ENCODE measurements at places on chromosomes 5 and 9. TPM values are rescaled to one million over a fixed set of nuclear protein-coding genes. Genes with fewer than 3 reads are reported as not detected.

PCDHA9 gene
- not detected for total RNA-seq

PPP1R26 gene
- total RNA-seq: 1.9 TPM

GRCh38 chr5:158236511-158237335, 377.8 kb upstream of the CLINT1 start:
- DNase-seq: no peak

DNA sequence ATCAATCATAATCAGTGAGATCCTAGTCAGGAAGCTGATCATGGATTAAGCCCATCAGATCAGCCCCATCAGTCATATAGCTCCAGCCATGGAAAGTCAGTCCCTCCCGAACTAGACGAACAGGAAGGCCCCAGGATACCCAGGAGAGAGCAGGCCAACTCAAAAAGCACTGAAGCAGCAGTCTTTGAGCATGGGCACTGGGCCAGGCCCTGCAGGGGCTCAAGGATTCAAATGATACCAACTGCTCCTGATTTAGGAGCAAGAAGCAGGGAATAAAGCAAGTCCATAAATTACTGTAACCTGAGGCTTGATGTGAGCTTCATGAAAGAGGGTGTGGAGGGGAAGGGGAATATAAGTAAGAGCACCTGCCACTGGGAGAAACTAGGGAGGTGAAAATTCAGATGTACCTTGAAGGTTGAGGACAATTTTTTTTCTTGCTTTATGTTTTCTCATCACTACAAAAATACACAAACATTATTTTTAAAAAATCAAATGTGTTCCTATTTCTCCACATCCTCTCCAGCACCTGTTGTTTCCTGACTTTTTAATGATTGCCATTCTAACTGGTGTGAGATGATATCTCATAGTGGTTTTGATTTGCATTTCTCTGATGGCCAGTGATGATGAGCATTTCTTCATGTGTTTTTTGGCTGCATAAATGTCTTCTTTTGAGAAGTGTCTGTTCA, 115.2 kb downstream of the SIL1 start:
- DNase-seq: no peak

DNA sequence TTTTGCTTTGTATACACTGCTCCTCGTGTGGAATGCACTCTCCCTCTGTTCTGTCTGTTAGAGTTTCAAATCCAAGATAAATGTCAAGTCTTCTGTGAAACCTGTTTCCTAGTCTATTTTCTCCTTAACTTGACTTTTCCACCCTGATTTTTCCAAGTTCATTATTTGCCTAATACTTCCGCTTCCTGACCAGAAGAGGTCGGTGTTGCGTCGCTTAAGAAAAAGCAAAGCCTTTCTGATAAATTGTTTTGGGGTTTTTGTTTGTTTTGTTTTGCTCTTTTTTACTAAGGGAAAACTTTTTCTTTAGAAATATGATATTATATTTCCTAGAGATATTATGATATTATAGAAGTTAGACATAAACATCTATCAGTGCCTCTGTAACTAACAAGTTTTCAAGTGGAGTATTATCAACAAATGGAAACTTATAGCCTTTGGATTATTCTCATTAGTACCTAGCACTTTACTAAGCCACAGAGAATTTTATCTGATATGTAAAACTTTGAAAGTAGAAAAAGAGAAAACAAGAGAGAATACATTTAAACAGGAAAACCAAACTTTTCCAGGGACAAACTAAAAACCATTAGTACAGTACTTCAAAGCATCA, 55.8 kb downstream of the PHAX start:
- peak; percentile 31 for DNase-seq
